Thoracic aorta (tissue), 2 donors: ENCODE measurements at places on chromosomes 4 and X. TPM values are rescaled to one million over a fixed set of nuclear protein-coding genes. Genes with fewer than 3 reads are reported as not detected.

DNA sequence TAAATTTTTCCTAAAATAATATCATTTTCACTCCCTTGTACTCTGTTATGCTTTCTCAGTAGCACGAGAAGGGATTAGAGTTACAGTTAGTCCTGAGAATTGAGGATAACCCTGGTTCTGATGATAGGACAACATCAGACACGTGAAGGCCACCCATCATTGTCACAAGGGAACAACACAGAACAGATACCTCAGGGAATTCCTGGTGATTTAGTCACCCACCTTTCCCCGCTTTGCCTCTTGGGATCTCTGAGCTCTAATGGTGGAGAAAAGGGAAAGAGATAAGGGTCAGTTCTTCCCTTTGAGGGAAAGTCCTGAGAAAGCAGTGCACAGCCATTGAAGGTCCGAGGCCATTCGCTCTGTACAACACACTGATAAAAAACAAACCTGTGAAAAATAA lies 112.3 kb upstream of the GALNT7 start:
- DNase-seq, result no peak

FGFBP2 gene
- not detected for total RNA-seq

DNA sequence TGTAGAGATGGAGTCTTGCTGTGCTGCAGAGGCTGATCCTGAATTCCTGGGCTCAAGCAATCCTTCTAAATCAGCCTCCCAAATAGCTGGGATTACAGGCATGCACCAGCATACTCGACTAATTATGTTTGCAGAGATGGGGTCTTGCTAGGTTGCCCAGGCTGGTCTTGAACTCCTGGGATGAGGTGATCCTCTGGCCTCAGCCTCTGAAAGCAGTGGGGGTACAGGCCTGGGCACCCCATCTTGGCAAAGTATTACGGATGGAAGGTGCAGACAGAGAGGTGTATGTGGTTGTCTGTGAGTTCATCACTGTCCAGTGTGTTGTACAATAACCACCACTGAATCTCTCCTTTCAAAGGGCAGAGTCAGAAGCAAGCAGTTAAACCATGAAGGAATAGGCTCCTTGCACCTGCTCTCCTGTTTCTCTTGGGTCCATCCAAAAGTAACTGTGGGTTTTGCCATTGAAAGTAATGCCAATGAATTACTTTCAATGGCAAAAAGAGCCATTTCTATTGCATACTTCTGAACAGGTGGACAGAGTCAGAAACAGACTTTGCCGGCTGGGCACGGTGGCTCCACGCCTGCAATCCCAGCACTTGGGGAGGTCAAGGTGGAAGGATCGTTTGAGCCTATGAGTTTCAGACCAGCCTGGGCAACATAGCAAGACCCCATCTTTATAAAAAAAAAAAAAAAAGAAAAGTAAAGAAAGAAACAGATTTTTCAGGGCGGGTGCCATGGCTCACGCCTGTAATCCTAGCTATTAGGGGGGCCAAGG lies 7.0 kb upstream of the AKAP17A start:
- DNase-seq, result no peak

GRCh38 chrX:116172976-116173375 lies 2.4 kb downstream of the AGTR2 start:
- DNase-seq, result no peak

- no peak for DNase-seq
Observed at GRCh38 chr4:65737672-65738071, 67.4 kb upstream of the EPHA5 start.

DNA sequence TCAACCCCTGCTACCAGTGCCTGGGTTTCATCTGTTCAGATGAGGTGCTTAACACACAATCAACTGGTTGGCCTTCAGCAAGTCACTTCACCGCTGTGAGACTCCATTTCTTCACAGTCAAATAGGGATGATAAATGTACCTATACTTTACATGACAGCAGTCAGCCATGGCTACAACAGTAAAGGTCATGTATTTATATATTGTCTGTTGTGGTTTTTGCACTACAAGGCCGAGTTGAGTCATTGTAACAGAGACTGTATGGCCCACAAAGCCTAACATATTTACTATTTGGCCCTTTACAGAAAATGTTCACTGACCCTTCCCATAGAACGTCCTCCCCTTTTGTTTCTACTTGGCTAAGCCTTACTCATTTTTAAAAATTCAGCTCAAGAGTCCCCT lies 404.6 kb upstream of the F9 start:
- DNase-seq, result no peak

- DNase-seq, result no peak
Observed at GRCh38 chr4:104818579-104818978, 323.9 kb upstream of the CXXC4 start.

NMU gene
- total RNA-seq, result not detected

DMP1 gene
- 0.21 TPM for total RNA-seq

DNA sequence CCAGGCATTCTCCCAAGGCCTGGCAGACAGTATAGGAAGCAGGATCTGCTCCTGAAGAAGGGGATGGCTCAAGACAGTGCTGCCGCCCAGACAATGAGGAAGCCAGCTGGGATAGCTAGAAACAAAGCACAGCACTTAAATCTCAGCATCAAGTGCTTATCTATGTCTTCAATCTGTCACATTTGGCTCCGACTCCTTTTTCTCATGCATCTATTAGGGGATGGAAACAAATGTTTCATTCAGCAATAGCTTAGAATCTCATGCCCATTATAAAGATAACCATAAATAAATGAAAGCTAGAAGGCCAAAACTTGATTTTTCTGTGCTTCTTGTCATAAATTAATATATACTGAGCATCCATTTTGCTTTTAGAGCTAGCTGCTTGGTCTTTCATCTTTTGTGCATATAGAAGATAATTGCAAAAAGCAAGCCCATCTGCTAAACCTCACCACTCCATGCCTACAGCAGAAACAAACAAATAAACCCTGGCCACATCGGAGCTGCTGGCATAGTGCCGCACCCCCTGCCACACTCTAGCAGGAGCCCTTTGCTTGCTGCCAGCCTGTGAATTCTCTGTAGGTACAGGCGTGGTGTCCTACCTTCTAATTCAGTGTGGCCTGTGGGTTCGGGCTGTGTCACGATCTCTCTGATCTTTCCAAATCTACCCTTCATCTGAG lies 75.9 kb downstream of the AASDH start:
- DNase-seq, result no peak

GRCh38 chr4:155173371-155173770 lies 35.1 kb upstream of the NPY2R start:
- DNase-seq, result no peak

UGT8 gene
- total RNA-seq, result 0.14 TPM

DNA sequence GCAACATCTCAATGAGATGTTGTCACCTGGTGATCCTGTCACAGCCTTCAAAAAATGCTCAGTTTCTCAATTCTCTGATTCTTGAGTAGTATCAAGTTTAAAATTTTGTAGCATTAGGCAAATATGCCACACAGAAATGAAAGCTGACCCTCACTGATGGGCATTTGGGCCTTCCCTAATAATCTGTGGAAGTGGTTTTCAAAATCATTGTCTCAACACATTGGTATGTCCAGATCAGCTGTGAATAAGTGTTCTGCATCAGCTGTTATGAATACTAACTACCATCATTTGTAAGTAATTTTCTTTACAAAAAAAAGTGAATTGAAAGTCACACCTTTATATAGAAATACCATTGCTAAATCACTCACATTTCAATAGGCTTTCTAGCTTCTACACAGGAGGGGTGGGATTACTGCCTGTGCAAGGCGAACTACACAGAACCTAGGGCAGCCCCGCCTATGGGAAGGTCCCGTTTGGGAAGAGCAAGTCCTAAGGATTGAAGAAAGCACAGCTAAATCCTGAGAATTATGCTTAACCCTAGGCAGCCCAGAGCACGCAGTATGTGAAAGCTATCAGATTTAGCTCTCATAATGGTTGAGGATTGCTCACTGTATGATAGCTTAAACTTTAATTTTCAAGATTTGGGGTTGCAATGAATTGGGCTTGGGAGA lies 73.4 kb downstream of the GPC3 start:
- no peak for DNase-seq

- no peak for DNase-seq
Observed at GRCh38 chr4:171588764-171589163, 224.4 kb upstream of the GALNTL6 start.

MAGEB10 gene
- total RNA-seq, result not detected

GAGE12H gene
- total RNA-seq, result not detected

FOXO4 gene
- 10.9 TPM for total RNA-seq

DNA sequence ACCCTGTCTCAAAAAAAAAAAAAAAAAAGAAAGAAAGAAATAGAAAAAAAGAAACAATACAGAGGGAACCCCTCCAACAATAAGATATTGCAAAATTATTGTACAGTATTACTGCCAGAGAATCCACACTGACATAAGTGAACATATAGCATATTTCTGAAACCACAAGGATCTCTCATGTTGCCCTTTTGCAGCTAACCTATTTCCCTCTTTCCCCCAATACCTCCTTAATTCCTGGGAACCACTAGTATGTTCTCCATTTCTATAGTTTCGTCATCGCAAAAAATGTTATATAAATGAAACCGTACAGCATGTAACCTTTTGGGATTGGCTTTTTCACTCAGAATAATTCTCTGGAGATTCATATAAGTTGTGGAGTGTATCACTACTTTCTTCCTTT lies 20.0 kb upstream of the BMP2K start:
- no peak for DNase-seq

C1GALT1C1 gene
- total RNA-seq, result 30.1 TPM

PAGE4 gene
- not detected for total RNA-seq

RS1 gene
- not detected for total RNA-seq

MTMR8 gene
- 3.5 TPM for total RNA-seq

GRCh38 chr4:15677507-15677988 lies 4.1 kb upstream of the FAM200B start:
- DNase-seq, result no peak

DNA sequence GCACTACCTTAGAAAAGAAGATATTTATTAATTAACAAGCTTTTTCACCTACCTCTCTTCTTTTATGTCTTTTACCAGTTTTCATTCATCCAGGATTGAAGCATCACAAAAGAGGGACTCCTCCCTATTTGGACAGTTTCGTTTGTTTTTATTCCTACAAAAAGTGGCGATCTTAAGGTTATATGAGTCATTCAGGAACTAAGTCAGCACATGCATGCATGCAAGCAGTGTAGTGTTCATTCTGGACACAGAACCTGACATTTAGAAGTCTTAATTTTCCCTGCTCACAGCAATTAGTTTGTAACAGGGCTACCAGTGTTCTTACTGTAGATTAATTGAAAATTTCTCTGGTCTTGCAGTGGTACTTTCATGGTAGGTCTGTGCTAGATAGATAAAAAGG lies 47.9 kb upstream of the QRFPR start:
- DNase-seq, result no peak

DNA sequence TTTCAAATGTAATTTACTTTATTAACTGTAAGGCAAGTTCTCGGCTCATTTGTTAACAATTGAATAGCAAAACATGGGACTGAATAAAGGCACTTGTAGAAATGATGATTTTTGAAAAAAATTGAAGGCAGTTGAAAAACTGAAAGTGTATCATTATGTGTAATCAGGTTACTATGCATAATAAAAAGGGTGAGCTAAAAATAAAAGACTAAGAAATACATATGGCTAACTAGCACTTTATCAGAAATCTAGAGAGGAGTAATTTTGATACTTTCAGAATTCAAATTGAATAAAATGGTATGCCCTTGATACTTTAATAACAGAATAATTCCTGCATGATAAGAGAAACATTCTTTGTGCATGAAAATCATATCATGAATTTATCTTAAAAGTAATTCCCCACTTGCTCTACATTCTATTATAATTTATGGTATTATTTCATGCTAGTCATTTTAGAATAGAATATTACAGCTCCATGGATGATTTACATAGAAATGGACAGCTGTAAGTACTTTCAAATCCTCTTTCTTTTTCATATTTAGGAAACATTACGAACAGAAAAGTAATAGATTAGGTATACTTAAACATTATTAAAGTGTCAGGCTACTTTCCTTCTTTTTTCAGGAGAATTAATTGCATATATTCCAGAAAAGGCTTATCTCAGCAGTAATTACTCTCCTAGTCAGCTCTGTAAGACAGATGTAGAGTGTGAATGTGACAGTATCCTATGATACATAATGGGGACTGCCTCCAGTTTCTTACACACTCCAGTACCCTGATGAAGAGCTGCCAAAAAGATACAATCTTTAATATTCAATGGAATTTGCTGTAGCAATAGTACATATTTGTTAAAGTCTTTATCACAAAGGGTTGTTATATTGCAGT lies 697.3 kb downstream of the CCSER1 start:
- DNase-seq, result no peak

GCNA gene
- total RNA-seq, result 5.4 TPM

DNA sequence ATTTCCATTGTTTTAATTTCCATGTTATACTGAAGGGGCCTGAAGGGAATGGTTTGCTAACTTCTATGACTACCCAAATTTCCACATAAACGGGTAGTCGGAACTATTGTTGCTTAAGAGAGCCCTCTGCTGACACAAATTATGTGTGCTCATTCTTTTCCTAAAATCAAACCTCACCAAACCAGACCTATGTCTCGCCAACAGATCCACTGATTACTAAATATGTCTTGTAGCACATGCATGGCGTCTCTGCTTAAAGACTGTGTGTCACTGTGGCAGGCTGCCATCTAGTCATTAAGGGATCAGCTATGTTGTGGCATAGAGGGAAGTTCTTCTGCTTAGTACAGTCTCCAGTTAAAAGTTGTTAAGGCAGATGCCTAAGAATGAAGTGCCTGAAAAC lies 25.1 kb downstream of the PIR start:
- DNase-seq, result peak; percentile 15

- DNase-seq, result no peak
Observed at GRCh38 chr4:158811216-158811540, 42.4 kb downstream of the FNIP2 start.

DNA sequence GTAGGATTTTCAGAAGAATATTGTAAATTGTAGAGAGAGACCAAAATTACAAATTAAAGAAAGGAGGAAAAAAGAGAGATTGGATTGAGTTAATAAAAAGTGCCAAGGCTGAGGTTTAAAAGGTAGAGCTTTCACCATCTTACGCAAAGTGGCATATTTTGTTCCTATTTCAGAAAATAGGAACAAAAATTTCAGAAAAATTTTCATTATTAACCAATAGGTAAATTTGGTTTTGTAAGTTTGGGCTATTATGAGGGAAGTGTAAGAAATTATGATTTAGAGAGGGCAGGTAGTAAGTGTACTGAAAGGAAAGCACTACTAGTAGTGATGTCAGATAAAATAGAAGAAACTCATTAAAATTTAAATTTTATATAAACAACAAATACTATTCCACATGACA lies 479.7 kb downstream of the ACTRT1 start:
- DNase-seq, result no peak

DNA sequence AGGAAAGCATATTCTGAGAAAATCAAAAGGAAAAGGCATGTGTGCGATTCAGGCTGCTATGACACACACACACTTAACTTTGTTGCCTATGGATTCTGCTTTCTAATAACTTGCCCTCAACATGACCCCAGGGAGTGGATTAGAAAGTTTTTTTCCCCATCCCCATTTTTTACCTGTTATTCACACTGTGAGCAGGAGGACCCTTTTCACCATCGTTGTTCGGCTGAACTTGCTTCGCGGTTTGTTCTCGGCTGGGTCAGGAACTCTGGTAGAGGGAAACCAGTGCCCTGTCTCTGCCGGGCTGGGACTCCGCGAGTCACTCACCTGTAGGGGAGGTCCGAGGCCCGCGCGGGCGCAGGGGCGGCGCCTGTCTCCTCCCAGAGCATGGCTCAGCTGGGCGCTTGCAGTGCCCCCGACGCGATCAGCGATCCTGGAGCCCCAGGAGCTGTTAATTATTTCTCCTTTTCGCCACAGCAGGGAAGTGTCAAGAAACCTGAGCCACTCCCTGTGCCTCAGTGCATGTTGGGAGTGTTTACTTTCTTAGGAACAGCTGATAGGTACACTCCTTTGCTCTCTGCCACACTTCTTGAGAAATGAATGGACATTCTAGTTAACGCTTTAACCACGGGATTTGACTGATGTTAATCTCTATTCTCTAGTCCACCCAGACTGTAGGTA lies at the start of gene RASSF6:
Gene RASSF6, minus strand, starts transcription at position 322 of the 678 bp plus-strand sequence. CDS start 8,641 bp downstream, outside the sequence.
- no peak for DNase-seq

PF4V1 gene
- total RNA-seq, result not detected

CACNA1F gene
- not detected for total RNA-seq
